ENCODE measurements at places on chromosomes 16 and 17. TPM values are rescaled to one million over a fixed set of nuclear protein-coding genes. Genes with fewer than 3 reads are reported as not detected.

The PRPSAP2 gene
- 62.8 TPM for total RNA-seq

The STAT5B gene
- total RNA-seq = 82.6 TPM

The KRT33A gene
- not detected for total RNA-seq

The FAM83G gene
- total RNA-seq = 13.9 TPM

The MYH11 gene
- 0.17 TPM for total RNA-seq

DNA sequence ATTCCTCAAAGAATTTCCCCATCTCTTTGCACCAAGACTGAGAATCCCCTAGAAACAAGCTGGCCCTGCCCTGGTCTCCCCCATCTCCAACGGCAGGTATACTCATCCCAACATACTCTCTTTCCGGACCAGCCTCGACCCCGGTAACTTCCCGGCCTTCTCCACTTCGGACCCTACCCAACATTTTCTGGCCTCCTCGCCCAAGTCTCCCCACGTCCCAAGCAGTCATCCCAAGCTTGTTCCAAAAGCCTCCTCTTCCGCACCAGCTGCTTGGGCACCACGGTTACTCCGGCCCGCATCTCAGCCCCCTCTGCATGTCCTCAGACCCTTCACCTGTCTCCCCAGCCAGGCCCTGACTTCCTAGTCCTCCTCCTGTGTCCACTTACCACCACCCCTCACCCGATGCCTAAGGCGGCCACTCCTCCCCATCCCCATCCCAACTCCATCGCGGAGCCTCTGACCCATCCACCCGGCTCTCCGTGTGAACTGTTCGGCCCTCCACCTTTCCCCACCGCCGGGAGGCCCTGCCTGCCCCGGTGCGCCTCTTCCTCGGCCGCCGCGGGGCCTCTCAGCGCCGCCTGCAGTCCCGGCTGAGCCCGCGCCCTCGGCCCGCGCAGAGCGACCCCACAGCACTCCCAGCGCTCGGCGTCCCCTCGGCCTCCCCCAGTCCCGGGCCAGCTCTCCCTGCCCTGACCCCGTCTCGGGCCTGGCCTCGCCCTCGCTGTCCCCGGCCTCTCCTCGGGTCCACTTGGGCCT is 994 bp downstream of the PITPNA start:
- DNase-seq = peak; percentile 54

DNA sequence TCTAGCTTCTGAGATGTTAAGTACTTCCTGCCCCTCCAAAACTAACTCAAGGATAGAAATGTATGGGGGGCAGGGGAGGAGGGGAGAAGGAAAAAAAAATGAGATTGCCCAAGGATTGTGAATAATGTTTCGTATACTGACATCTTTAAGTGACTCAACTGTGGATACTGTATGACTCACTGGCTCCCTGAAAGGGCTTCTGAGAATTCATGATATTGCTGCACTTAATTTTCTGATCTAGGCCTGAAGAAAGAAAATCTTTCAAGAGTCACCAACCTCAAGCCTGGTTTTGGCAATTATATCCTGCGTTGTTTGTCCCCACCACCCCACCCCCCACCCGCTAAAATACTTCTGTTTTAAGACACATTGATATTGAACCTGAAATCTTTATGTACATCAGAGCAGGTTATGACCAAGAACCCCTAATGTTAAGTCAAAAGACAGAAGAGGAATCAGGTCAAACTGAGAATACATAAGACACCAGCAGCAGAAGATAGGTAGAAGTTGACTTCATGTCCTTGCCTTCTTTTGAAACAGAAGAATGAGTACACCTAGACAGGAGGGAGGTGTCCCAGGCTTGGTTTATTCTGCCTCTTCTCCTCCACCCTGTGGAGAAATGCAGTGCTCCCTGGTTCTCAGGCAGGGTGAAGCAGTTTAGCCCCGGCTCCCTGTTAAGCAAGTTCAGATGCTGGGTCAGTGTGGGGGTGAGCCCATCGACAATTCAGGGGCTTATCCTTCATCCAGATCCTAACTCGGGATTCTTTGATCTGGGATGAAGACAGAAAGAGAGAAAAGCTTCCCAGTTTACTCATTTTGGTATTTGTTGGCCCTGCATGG is 3.3 kb upstream of the FBXL20 start:
- no peak for DNase-seq

DNA sequence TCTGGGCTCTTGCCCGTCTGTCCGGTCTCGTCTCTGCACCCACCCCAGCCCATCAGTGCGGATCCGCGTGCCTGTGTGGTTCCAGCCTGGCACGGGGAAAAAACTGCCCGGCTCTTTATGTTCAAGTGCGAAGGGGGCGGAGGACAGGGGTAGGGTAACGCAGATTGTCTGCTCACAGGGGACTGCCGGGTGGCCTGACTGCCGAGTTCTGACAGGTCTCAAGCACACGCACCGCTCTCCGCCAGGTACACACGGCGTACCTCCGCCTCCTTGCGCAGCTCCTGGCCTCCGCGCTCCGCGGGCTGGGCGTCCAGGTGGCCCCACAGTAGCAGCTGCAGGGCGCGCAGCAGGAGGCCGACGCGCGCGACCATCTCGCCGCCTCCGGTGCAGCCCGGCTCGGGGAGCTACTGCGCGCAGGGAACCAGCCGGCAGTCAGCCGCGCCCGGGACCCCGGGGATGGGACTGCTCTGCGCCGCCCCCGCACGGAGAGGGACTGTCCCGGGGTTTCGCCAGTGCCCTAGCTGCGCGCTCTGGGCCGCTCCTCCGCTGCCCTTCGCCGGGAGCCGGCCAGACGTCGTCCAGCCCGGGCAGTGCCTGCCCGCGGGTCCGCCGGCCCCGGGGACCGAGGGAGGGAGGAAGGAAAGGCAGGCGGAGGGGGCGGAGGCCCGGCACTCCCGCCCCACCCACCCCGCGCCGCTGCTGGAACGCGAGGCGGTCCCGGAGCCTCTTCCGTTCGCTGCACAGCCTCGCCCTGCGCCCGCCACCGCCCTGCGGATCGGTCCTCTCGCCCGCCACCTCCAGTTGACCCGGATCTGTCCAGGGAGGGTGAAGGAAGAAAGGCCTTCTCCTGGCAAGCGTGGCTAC is at the start of gene MMP28:
Gene MMP28 (minus strand): TSS at position 635 of the 864 bp plus-strand sequence. CDS start 264 bp downstream, at position 371.
- peak; percentile 42 for DNase-seq

GRCh38 chr16:3780570-3780969 is 63.2 kb upstream of the TRAP1 start:
- DNase-seq = no peak

DNA sequence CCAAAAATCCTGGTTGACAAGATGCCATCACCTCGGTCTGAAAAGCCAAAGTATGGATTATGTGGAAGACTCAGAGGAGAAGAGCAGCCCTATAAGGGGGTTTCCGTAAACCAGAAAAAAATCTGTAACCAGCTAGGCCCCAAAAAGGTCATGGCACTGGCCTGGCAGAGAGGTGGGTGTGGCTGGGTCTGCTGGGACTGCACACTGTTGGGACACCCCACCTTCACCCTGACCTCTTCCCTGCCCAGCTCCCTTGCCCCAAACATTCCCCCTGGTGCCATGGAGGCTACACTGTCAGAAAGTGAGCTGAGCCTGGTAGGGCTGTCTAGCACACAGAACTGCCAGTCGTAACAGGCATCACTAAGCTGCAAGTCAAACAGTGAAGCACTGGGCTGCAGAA is 6.5 kb downstream of the SLC47A2 start:
- no peak for DNase-seq

GRCh38 chr16:82660075-82660645 is 33.4 kb downstream of the CDH13 start:
- no peak for DNase-seq

DNA sequence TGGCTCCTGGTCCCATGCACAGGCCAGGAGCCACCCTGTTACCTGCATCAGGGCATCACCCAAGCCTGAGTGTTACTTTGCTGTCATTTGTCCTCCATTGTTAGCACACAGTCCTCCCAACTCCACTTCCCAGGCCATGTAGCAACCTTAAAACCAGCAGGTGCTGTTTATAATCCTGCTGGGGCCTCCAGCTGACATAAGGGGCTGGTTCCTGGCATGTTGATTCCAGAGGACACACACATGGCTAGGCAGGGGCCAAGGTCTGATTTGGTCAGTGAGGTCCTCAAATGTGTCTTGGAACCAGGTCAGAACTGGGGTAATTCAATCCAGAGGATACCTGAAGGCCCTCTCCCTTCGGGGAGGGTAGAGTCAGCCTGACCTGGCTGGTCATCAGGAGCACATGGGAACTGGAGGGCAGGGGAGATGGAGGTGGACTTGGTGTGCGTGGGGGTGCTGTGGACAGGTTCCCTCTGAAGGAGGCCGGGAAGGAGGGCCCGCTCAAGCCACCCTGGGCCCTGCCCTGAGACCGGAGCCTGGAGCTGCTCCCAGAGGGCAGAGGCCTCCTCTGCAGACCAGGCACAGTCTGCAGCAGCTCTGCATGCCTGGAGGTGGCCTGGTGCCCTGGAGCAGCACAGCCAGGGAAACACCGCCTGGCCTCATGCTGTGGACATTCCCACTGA is 6.6 kb downstream of the ADORA2B start:
- no peak for DNase-seq
